Osteoblast (primary cell): ENCODE measurements at places on chromosomes 2 and 18. TPM values are rescaled to one million over a fixed set of nuclear protein-coding genes. Genes with fewer than 3 reads are reported as not detected.

GRCh38 chr2:24577481-24577880 lies 86.4 kb downstream of the NCOA1 start:
- no peak for DNase-seq

Gene HTR2B
- total RNA-seq = 2.9 and 5.3 TPM in 2 replicates

- DNase-seq = no peak
Observed at GRCh38 chr18:23903971-23904370, 110.6 kb upstream of the TTC39C start.

Gene DSC2
- under 0.01 and 0.36 TPM in 2 replicates for total RNA-seq

Gene CTAGE1
- total RNA-seq = under 0.01 TPM in 1 of 2 replicates, not detected in the other

DNA sequence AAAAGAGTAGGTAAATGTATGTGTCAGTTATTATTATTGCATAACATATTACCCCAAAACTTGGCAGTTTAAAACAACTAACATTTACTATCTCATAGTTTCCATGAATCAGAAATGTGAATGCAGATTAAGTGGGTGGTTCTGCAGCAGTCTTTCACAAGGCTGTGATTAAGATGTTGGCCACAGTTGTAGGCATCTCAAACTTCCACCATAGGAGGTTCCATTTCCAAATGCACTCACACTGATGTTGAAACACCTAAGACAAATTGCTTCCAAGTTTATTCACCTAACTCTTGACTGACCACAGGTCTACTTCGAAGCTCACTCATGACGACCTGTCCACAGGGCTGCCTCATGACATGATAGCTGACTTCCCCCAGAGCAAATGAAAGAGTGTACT lies 360.8 kb downstream of the GRB14 start:
- no peak for DNase-seq

Gene NLRC4
- not detected in 2 replicates for total RNA-seq

GRCh38 chr18:45447355-45448265 lies 167.7 kb upstream of the SLC14A2 start:
- peak; percentile 42 for DNase-seq

GRCh38 chr2:156077041-156077742 lies 255.3 kb downstream of the NR4A2 start:
- DNase-seq = no peak

- peak; percentile 62 for DNase-seq
Observed at GRCh38 chr2:72961853-72962468, 44.6 kb downstream of the EMX1 start.

GRCh38 chr2:2542316-2542715 lies 211.2 kb upstream of the MYT1L start:
- no peak for DNase-seq

DNA sequence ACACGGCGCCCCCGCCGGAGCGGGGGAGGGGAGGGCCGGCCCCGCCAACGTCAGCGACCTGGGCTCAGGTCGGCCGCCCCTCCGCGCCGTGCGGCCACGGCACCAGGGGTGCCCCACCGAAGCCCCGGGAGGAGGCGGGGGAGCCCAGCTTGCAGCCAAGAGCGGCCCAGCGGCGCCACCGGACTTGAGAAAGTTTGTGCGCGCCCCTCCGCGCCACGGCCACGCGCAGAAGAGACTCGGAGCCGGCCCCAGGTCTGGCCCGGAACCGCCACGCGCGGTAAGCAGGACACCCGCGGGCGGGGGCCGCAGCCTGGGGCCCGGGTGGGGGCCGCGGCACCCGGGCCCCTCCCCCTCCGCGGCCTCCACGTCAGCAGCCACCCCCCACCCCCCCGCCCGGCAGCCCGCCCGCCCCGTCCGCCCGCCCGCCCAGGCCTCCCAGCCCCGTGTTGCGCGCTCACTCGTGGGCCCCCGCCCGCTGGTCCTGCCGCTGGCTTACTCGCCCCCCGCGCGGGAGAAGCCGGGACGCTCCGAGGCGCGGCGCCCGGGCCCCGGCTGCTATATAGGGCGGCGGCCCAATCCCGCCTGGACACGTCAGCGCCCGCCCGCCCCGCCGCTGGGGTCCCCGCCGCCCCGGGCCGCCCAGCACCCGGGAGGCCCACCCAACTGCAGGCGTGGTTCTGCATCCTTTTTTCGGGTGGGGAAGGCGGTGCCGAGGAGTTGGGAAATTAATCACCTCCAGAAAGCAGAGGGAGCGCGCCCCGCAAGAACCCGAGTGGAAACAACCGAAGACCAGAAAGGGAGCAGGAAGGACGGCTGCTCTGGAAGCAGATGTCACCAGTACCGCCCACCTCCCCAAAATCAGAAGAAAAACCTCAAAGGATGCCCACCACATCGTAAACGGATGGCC lies 42.9 kb downstream of the HDLBP start:
- DNase-seq = peak; percentile 96
